A549 treated with dexamethasone at 1 μM for 4 hours (cell line): ENCODE measurements at places on chromosomes 16 and 17. TPM values are rescaled to one million over a fixed set of nuclear protein-coding genes. Genes with fewer than 3 reads are reported as not detected.

CCL16 gene
- not detected in 5 replicates for total RNA-seq

CCL8 gene
- total RNA-seq: not detected in 5 replicates

CSH2 gene
- total RNA-seq: not detected in 5 replicates

ITGB4 gene
- 81.3 to 148 TPM (median 126 TPM) in 5 replicates for total RNA-seq

C1QTNF8 gene
- 0.05 TPM in 1 of 5 replicates, not detected in the others for total RNA-seq

APOH gene
- total RNA-seq: 3.9 to 6.7 TPM (median 5.0 TPM) in 5 replicates

HS3ST3A1 gene
- 0.47 to 0.70 TPM (median 0.66 TPM) in 5 replicates for total RNA-seq

GDPD1 gene
- total RNA-seq: 0.37 to 0.97 TPM (median 0.64 TPM) in 5 replicates

KCNH4 gene
- total RNA-seq: 0.19 to 0.40 TPM (median 0.26 TPM) in 5 replicates

RHBDF2 gene
- total RNA-seq: 44.4 to 74.5 TPM (median 63.2 TPM) in 5 replicates

WNT3 gene
- 3.6 to 4.7 TPM (median 4.2 TPM) in 5 replicates for total RNA-seq

ITGAE gene
- total RNA-seq: 70.0 to 94.6 TPM (median 73.3 TPM) in 5 replicates

HSPB9 gene
- not detected in 5 replicates for total RNA-seq

EVPLL gene
- total RNA-seq: not detected in 5 replicates

BRICD5 gene
- total RNA-seq: 3.0 to 4.5 TPM (median 3.8 TPM) in 5 replicates

PRAC2 gene
- total RNA-seq: not detected in 5 replicates

CDRT15 gene
- total RNA-seq: not detected in 5 replicates

SULT1A3 gene
- 3.1 to 8.8 TPM (median 5.6 TPM) in 5 replicates for total RNA-seq

HS3ST2 gene
- total RNA-seq: not detected in 5 replicates

ZFPM1 gene
- 3.1 to 7.1 TPM (median 6.5 TPM) in 5 replicates for total RNA-seq

PRKCB gene
- total RNA-seq: 0.17 to 0.23 TPM (median 0.22 TPM) in 5 replicates

PIK3R5 gene
- total RNA-seq: 0.09 to 0.18 TPM (median 0.13 TPM) in 5 replicates

SLC2A4 gene
- total RNA-seq: 0.30 to 0.69 TPM (median 0.60 TPM) in 5 replicates

HSD11B2 gene
- 1.6 to 3.3 TPM (median 2.4 TPM) in 5 replicates for total RNA-seq

MT3 gene
- total RNA-seq: 0.34 to 0.82 TPM (median 0.54 TPM) in 4 of 5 replicates, not detected in the other

SLC16A5 gene
- total RNA-seq: 18.7 to 33.7 TPM (median 28.8 TPM) in 5 replicates
